Stomach (tissue), 19 donors: ENCODE measurements at places on chromosomes 1 and 21. TPM values are rescaled to one million over a fixed set of nuclear protein-coding genes. Genes with fewer than 3 reads are reported as not detected.

TGFB2 gene
- 2.3 TPM for polyA plus RNA-seq

LCA5L gene
- 0.93 TPM for polyA plus RNA-seq

LRRC8B gene
- 1.6 TPM for polyA plus RNA-seq

HIPK1 gene
- polyA plus RNA-seq = 22.6 TPM

SLC30A2 gene
- 0.30 TPM for polyA plus RNA-seq

PCSK9 gene
- not detected for polyA plus RNA-seq

GRCh38 chr1:243287652-243288051, 31.8 kb downstream of the SDCCAG8 start:
- no peak overlapping the region for H3K4me3 ChIP-seq
- no peak overlapping the region for H3K27ac ChIP-seq
- H3K4me1 ChIP-seq = no peaks in the 10 kb centered on the region
- peak; percentile 47 for DNase-seq

- DNase-seq = no peak
- no peaks in the 10 kb centered on the region for H3K36me3 ChIP-seq
- no peak overlapping the region for H3K4me3 ChIP-seq
- H3K4me1 ChIP-seq = no peaks in the 10 kb centered on the region
Observed at GRCh38 chr1:206074839-206075238, 21.9 kb downstream of the RHEX start.

DNA sequence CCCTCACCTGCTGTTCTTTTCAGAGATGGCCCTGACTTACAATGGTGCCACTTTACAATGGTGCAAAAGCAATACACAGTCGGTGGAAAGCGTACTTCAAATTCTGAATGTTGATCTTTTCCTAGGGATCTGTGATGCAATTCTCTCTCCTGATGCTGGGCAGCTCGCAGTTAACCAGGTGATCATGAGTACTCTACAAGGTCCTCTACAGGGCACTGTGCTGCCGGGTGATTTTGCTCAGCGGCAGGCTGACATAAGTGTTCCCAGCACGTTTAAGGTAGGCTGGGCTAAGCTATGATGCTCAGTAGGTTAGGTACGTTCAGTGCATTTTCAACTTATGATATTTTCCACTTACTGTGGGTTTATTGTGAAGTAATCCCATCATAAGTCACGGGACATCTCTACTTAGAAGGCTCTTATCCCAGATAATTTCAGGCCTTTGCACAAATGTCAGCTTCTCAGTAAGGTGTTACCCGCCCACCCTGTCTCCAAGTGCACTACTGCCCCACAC, 126.5 kb downstream of the KCNN3 start:
- H3K27ac ChIP-seq = no peak overlapping the region
- no peaks in the 10 kb centered on the region for H3K27me3 ChIP-seq
- H3K36me3 ChIP-seq = no peaks in the 10 kb centered on the region
- no peak overlapping the region for H3K4me3 ChIP-seq

DNA sequence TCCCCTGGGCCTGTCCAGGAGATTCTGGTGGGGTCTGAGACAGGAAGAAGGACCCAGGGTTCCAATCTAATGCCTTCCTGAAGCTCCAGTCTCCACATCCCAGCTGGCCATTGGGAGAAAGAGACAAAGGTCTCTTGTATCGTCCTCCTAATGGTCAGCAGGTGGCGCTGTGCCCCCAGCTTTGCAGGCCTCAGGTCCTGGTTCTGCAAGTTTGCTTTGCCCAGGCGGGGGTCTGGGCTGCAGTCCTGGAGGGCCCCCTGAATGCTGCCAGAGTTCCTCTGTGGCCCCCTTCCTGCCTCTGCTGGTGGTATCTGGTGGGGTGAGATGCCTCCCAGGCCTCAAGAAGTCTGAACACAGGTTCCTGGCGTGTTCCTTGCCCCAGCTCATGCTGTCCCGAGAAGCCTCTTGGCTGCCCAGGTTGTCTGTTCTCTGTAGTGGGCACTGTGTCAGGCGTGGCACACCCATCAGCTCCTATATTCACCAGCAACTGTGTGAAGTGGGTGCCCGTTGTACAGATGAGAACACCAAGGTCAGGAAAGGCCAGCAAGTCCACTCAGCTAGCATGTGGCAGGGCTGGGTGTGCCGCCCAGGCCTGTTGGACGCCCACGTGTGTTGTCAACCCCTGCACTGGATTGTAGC, 33.8 kb upstream of the CSF3R start:
- no peak overlapping the region for H3K27ac ChIP-seq
- H3K4me3 ChIP-seq = no peak overlapping the region
- no peaks in the 10 kb centered on the region for H3K36me3 ChIP-seq
- H3K4me1 ChIP-seq = no peaks in the 10 kb centered on the region
- DNase-seq = peak; percentile 81

DNA sequence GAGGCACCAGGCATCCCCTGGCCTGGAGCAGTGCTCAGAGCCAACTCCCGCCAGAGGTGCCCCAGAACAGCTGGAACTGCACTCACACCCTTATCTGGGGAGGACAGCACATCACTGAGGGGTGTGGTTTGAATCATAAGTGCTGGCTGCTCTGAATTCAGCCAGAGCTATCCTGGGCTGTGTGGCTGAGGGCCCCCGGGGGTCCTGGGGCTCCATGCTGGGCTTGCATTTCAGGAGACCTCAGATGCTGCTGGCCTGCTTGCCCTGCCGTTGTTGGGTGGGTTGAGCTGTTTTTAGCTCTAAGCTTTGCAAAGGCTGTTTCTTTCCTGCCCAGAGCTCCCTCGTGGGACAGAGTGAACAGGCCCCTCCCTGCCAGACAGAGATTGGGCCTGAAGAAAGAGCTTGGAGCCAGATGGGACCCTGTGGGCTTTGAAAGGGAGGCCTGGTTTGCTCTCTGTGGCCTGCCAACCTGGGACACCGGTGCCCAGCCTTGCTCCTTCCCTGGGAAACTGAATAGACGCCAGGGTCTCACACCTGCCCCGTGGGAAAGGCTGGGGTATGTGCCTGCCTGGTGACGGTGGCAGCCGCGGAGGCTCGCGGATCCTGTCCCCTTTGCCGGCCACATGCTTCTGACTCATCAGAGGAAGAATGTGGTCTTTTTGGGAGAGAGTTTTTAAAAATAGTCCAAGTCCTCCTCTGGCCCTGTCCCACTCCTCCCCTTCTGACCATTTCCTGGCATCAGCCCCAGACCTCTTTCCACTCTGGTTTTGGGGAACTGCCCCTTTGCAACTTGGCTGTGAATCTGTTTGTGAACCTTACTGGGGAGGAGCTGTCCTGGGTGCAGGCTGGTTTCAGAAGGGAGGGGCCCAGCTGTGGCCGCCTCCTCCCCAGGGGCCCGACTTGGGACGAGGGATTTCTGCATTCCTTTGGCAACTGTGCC, 30.0 kb downstream of the ARHGEF10L start:
- peak; percentile 70 for DNase-seq
- H3K4me3 ChIP-seq = no peak overlapping the region
- peak overlapping the region; percentile 94 for H3K27ac ChIP-seq
- no peaks in the 10 kb centered on the region for H3K36me3 ChIP-seq
- H3K27me3 ChIP-seq = no peaks in the 10 kb centered on the region

DNA sequence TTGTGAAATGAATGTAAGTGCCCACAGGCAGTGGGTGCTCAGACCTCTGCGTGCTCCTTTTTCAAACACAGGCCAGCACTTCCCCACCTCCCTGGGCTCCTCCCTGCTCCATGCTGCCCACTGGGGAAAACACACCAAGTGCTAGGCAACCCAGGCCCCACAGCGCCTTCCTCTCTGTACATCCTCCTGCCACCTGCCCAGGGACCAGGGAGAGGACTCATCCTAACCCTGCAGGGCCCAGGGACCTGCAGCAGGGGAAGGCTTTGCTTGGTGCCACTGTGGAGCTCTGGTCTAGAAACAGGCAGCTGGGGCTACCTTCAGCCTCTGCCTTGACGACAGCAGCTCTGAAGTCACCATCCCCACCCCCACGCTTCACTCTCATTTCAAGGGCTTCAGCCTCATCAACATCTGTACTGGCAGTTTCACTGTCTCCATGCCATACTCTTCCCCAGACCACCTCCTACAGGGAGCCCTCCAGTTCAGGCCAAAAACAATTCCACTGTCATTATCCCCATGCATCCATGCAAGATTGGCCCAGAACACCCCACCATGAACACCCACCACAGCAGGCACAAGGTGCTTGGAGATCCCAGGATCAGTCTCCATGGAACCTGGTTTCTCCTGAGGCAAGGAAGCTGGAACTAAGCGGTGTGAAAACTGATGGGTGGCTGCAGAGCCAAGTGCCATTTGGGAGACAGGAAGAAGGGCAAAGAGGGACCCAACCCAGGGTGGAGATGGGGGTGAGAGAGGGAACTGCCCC, 1.1 kb downstream of the IGSF8 start:
- no peak for DNase-seq
- H3K27ac ChIP-seq = no peak overlapping the region
- peaks cover 74% of the 10 kb centered on the region for H3K4me1 ChIP-seq

GRCh38 chr1:26697431-26697977, 1.7 kb downstream of the ARID1A start:
- peaks cover 71% of the 10 kb centered on the region for H3K4me1 ChIP-seq
- H3K36me3 ChIP-seq = no peaks in the 10 kb centered on the region
- H3K27me3 ChIP-seq = no peaks in the 10 kb centered on the region
- H3K4me3 ChIP-seq = peak overlapping the region; percentile 98
- peak overlapping the region; percentile 98 for H3K27ac ChIP-seq

- DNase-seq = no peak
- H3K27me3 ChIP-seq = no peaks in the 10 kb centered on the region
- no peak overlapping the region for H3K27ac ChIP-seq
- H3K36me3 ChIP-seq = no peaks in the 10 kb centered on the region
- H3K4me1 ChIP-seq = no peaks in the 10 kb centered on the region
- no peak overlapping the region for H3K4me3 ChIP-seq
Observed at GRCh38 chr1:177596485-177596884, 373.4 kb downstream of the SEC16B start.

GRCh38 chr1:40649592-40649930, 15.9 kb downstream of the RIMS3 start:
- no peak overlapping the region for H3K4me3 ChIP-seq
- no peak for DNase-seq
- H3K36me3 ChIP-seq = no peaks in the 10 kb centered on the region
- no peaks in the 10 kb centered on the region for H3K27me3 ChIP-seq
- no peaks in the 10 kb centered on the region for H3K4me1 ChIP-seq

DNA sequence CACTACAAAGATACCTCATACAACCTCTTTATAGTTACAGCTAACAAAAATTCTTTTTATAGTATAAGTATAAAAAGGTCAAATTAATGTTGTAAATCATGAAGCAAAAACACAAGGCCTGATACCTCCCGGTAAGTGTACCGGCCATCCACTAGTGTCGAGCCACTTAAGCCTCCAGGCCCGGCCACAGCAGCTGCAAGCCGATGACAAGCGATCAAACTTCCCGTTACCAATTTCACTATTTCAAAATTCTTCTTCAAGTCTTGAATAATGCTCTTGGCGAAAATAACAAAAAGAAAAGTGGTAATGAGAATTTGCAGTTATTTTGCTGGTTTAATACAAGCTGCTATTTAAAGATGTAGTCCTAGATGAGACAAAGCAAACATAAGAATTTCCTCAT, 67.6 kb downstream of the USP24 start:
- no peaks in the 10 kb centered on the region for H3K4me1 ChIP-seq
- no peak overlapping the region for H3K27ac ChIP-seq
- no peak overlapping the region for H3K4me3 ChIP-seq
- no peak for DNase-seq

- DNase-seq = peak; percentile 15
- no peak overlapping the region for H3K27ac ChIP-seq
- no peaks in the 10 kb centered on the region for H3K36me3 ChIP-seq
Observed at GRCh38 chr1:29974316-29974724, 738.0 kb downstream of the PTPRU start.

DNA sequence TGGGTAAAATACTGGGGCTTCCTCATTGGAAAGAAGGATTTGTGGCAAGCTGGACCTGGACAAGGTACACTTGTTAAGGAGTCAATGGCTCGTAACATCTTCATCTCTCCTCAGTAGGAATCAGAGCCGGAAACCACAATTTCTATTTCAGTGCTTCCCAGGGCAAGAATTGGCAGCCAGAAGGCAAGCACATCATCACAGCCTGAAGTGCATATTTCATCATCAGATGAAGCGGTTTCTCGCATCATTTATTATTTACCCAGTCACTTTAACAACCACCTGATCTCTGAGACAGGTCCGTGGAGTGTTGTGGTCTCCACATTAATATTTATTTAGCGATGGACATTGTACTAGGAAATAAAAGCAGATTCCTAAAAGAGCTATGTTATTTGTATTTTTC, 55.0 kb downstream of the KCNJ15 start:
- no peaks in the 10 kb centered on the region for H3K36me3 ChIP-seq
- no peak overlapping the region for H3K4me3 ChIP-seq
- no peaks in the 10 kb centered on the region for H3K4me1 ChIP-seq
- DNase-seq = no peak
- no peak overlapping the region for H3K27ac ChIP-seq

- no peak for DNase-seq
- H3K4me1 ChIP-seq = peaks cover 4% of the 10 kb centered on the region
- H3K27ac ChIP-seq = no peak overlapping the region
- no peak overlapping the region for H3K4me3 ChIP-seq
- peaks cover 43% of the 10 kb centered on the region for H3K36me3 ChIP-seq
Observed at GRCh38 chr1:52947490-52947889, 20.4 kb downstream of the SCP2 start.

GRCh38 chr1:245604979-245605378, 450.2 kb downstream of the KIF26B start:
- H3K27ac ChIP-seq = no peak overlapping the region
- H3K36me3 ChIP-seq = no peaks in the 10 kb centered on the region
- H3K27me3 ChIP-seq = no peaks in the 10 kb centered on the region
- no peak overlapping the region for H3K4me3 ChIP-seq
- no peak for DNase-seq

DNA sequence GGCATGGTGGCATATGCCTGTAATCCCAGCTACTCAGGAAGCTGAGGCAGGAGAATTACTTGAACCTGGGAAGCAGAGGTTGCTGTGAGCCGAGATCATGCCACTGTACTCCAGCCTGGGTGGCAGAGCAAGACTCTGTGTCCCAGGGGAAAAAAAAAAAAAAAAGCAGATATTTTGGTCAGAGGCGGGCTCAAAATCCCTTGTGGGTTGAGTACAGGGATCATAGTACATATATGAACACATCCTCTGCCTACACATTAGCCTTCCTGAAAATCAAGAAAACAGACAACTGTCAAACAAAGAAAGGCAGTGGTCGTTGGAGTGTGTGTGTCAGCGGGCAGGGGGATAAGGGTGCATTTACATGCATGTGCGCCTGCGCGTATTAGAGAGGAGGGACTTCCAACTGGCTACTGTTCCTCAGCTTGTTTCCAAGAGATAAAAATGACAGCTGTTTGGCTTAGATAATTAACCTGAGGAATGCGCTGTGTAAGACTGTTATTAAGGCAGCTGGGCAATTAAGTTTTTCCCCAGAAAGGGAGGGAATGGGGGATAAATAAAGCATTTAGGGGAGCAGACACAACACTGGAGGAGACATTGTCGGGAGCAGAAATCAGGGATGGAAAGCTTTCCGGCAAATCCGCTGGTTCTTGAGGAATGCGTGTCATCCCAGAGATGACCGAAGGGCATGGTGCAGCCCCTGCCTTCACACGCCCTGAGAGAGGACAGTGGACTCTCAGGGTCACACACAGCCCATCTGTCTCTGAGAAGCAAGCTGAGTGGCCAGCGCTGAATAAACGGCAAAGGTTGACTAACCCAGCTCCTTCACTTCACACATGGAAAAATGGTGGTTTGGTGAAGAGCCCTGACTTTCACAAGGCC, 6.4 kb downstream of the LAMB3 start:
- no peak overlapping the region for H3K4me3 ChIP-seq
- peak; percentile 41 for DNase-seq
- H3K27ac ChIP-seq = no peak overlapping the region
- peaks cover 46% of the 10 kb centered on the region for H3K4me1 ChIP-seq
- peaks cover 34% of the 10 kb centered on the region for H3K36me3 ChIP-seq
- no peaks in the 10 kb centered on the region for H3K27me3 ChIP-seq

- no peaks in the 10 kb centered on the region for H3K36me3 ChIP-seq
- H3K27ac ChIP-seq = no peak overlapping the region
- H3K4me3 ChIP-seq = no peak overlapping the region
- H3K4me1 ChIP-seq = peaks cover 11% of the 10 kb centered on the region
Observed at GRCh38 chr1:7491109-7491817, 279.8 kb upstream of the VAMP3 start.
